ENCODE measurements at places on chromosomes 6 and 20. TPM values are rescaled to one million over a fixed set of nuclear protein-coding genes. Genes with fewer than 3 reads are reported as not detected.

GRCh38 chr6:117496383-117496990 lies 14.0 kb downstream of the DCBLD1 start:
- no peak for DNase-seq

DNA sequence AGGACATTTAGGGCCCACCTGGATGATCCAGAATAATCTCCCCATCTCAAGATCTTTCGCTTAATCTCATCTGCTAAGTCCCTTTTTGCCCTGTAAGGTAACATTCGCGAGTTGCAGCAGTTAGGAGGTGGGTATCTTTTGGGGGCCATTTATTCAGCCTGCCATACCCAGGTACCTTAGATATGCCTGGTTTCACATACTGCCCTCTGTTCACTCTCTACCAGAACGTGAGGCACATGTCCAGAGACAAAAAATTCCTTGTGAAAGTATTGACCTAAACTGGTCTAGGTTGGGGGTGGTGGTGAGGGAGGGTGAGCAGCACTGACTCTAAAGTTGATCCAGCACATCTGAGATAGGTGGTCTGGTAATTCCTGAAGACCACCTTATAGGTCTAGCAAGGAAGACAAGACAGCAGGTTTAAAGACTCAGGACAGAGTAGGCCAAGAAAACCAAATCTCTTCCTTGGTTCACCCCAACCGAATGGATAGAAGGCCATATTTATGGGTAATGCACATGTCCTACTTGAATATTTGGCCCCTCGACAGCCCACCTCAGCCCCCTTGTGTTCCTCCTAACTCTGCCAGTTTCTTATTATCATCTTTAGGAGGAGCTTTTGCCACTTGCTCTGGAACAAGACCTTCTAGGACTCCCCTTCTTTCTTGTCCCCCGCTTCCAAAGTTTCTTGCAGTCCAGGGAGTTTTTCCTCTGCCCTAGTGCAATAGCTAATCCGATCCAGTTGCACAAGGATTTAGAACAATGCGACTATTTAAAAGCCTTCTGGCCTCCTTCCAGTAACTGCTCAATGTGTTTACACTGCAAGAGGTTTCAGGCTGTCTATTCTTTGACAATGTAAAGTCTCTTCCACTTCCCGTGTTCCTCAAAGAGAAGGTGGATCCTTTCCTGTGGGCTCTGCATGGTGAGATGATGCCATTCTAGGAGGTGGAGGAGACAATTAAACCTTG lies 213.0 kb upstream of the LAMP5 start:
- DNase-seq = no peak

DNA sequence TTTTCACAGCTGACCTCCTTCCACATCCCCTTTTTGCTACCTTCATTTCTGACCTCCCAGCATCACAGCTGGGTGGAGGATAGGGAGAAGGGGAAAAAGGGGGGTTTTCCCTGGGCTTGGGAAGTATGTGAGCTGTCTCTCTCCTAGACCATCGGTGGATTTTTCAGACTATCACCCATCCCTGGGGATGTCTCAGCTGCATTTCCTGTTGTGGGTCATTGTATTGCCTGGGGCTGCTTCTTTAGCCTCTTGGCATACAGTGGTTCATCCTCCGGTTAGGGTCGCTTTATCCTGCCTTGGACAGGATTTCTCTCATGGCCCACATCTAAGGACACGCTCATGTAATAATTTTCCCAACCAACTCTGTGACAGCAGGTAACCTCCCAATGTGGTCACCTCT lies 142.5 kb upstream of the ARG1 start:
- no peak for DNase-seq

GRCh38 chr6:80363501-80364122 lies 257.1 kb downstream of the BCKDHB start:
- DNase-seq = no peak

GRCh38 chr6:152184917-152185574 lies 377.6 kb downstream of the ESR1 start:
- DNase-seq = no peak

DNA sequence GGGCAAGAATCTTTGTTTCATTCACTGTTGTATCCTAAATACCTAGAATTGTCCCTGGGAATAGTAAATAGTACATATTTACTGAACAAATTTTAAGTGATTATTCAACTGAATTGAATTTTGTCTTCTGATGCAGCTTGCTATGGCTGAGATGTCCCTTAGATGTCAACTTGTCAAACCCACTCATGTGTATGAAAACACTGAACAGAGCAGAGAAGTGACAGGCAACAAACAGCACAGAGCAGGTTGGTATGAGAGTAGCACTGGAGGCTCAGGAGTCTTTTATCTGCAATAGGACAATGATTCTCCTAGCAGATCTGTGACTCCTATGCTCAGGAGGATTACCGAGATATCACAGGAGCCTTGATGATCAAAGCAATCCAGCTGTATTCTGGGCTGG lies 540.1 kb upstream of the CHD6 start:
- DNase-seq = no peak

DNA sequence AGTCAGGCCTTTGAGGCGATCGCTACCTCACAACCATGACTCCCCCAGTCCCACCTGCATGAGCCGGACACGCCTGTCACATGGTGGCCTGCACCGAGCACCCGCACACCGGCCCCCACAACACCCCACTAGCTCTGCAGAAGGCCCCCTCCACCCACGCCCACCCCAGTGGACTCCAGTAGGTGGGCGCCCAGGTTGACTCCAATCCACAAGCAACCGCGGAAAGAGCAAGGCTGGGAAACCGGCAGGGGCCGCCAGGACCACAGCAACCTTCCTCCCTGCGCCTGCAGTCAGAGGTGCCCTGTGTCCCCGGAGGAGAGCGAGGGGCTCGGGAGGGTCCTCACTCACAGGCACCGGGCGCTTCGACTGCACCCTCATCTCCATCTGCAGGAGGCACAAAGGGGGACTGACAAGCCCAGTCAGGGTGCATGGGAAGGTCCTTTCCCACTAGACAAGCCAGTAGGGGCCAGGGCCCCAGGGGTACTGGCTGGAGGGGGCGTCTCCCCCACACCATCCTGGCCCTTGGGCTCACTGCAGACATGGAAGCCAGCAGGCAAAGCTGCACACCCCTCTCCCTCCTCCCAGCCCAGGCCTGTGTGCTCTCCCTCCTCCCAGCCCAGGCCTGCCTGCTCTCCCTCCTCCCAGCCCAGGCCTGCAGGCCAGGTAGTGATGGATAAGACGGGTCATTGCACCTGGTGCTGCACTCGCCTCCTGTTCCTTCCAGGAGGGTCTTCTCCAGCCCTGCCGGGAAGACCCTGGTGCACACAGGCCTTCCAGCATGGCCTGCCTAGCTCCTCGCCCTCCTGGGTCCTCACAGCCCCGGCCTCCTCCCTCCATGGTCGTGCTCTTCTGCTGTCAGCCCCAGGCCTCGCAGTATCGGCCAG lies 137.2 kb downstream of the DLL1 start:
- DNase-seq = no peak

- DNase-seq = no peak
Observed at GRCh38 chr6:149806127-149806526, 56.6 kb downstream of the PCMT1 start.

DNA sequence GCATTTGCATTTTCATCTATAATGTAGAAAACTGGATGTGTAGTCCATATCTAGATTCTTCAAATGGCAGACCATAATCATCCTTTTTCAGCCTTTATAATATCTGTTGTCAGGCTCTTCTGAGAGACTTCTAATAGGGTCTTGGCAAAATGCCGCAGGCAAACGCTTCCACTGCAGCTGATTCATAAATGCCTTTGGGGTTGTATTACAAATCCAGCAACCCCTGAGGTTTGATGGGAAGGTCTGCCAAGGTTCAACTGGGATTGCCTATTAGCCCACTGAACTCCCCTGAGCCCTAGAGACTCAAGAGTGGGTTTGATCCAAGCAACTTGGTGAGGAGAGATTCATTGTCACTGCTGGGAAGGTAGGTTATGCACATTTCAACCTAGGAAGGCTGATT lies 365.2 kb upstream of the POU3F2 start:
- DNase-seq = no peak

ADGB gene
- not detected for total RNA-seq

FRMD1 gene
- total RNA-seq = not detected

PLN gene
- total RNA-seq = not detected

ABHD16B gene
- not detected for total RNA-seq

PRSS16 gene
- 0.73 TPM for total RNA-seq

YIPF3 gene
- 51.7 TPM for total RNA-seq

CST4 gene
- total RNA-seq = not detected
